ENCODE measurements at places on chromosomes 4 and X.
A peak's percentile ranks its signal among the peaks of the same experiment; 100 is the strongest.

GRCh38 chr4:187478292-187479140 is 517.1 kb upstream of the ZFP42 start:
- peak; percentile 84 for DNase-seq

DNA sequence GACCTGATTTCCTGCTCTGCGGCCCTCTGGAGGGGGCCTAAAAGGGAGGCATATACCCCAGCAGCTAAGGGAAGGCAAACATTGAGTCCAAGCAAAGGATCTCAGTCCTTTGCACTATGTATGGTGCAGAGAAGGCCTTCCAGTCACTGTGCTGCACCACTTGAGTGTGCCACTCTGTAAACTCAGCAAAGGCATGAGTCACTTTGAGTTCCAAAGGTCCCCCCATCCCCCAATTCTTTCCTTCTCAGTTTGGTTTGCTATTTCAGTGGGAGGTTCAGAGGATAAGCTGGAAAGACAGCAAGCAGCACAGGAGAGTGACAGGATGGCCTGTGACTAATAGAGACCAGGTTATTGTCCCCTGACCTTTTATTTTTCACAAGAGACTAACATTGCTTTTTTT is 131.3 kb downstream of the FHDC1 start:
- DNase-seq, result peak; percentile 25

- no peak for DNase-seq
Measured at GRCh38 chr4:139247241-139247640, 32.8 kb downstream of the MGARP start.

- DNase-seq, result no peak
Measured at GRCh38 chr4:10077483-10078335, 38.9 kb downstream of the WDR1 start.

DNA sequence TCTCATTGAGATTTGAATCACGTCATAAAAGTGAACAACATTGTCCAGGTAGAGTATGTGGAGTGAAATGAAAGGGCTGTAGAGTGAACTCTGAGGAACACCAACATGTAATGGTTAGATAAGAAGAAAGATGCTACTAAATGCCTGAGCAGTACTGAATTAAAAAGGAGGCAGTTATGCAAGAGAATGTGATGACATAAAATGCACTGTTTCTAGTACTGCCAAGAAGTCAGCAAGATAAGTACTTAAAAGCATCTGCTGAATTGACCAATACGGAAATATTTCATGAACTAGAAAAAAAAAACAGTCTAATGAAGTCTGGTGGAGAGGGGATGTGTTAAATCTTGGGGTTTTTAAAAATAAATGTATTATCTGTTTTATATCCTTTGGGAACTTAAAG is 583.8 kb upstream of the GALNT7 start:
- no peak for DNase-seq

GRCh38 chrX:132188175-132188574 is 31.1 kb downstream of the RAP2C start:
- no peak for DNase-seq

- no peak for DNase-seq
Measured at GRCh38 chr4:140042634-140043033, 111.3 kb downstream of the MAML3 start.

All from MCF 10A (cell line).